Skeletal muscle tissue (tissue), 5 donors: ENCODE measurements at places on chromosomes 16 and 17. TPM values are rescaled to one million over a fixed set of nuclear protein-coding genes. Genes with fewer than 3 reads are reported as not detected.

The ZNF319 gene
- 3.1 TPM for total RNA-seq

The PYDC1 gene
- not detected for total RNA-seq

The BCO1 gene
- not detected for total RNA-seq

The C1QTNF8 gene
- total RNA-seq = not detected

The FBXW10B gene
- 0.52 TPM for total RNA-seq

The BAHCC1 gene
- 8.4 TPM for total RNA-seq

The ABCA3 gene
- 8.4 TPM for total RNA-seq

The KRT28 gene
- total RNA-seq = not detected

The CUEDC1 gene
- total RNA-seq = 10.4 TPM

The KRTAP1-5 gene
- not detected for total RNA-seq

The KCTD5 gene
- 13.6 TPM for total RNA-seq

The GNGT2 gene
- 2.1 TPM for total RNA-seq

The SPATA22 gene
- 2.1 TPM for total RNA-seq

The RHBDF1 gene
- total RNA-seq = 19.8 TPM

The CES5A gene
- not detected for total RNA-seq

The TAF15 gene
- total RNA-seq = 53.8 TPM

The DRC3 gene
- 1.0 TPM for total RNA-seq
